ENCODE measurements at places on chromosomes 4 and X. TPM values are rescaled to one million over a fixed set of nuclear protein-coding genes. Genes with fewer than 3 reads are reported as not detected.

The GPC4 gene
- 0.31 TPM for total RNA-seq

DNA sequence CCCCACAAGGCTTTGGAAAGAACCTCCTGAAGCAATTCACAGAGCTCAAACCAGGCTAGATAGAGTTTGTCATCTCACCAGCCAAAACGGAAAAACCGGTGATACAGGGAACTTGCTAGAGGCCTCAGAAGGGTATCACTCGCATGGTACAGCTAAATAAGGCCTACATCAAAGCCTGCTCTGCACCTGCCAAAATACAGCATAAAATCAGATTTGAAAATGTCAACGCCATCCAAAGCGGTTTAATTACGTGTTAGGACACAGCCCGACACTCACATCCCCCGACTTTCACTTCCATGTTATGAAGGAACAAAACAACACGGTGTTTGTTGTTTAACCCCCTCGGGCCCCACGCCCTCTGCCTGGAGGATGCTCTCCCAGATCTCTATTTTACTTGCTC lies 65.0 kb downstream of the MAPK10 start:
- DNase-seq = no peak

GRCh38 chr4:16250661-16251365 lies 24.5 kb upstream of the TAPT1 start:
- DNase-seq = no peak

The IRS4 gene
- not detected for total RNA-seq

- no peak for DNase-seq
These were observed 217.3 kb downstream of the MID1IP1 start for GRCh38 chrX:39018541-39018940.
